ENCODE measurements at places on chromosomes 5 and 9.

DNA sequence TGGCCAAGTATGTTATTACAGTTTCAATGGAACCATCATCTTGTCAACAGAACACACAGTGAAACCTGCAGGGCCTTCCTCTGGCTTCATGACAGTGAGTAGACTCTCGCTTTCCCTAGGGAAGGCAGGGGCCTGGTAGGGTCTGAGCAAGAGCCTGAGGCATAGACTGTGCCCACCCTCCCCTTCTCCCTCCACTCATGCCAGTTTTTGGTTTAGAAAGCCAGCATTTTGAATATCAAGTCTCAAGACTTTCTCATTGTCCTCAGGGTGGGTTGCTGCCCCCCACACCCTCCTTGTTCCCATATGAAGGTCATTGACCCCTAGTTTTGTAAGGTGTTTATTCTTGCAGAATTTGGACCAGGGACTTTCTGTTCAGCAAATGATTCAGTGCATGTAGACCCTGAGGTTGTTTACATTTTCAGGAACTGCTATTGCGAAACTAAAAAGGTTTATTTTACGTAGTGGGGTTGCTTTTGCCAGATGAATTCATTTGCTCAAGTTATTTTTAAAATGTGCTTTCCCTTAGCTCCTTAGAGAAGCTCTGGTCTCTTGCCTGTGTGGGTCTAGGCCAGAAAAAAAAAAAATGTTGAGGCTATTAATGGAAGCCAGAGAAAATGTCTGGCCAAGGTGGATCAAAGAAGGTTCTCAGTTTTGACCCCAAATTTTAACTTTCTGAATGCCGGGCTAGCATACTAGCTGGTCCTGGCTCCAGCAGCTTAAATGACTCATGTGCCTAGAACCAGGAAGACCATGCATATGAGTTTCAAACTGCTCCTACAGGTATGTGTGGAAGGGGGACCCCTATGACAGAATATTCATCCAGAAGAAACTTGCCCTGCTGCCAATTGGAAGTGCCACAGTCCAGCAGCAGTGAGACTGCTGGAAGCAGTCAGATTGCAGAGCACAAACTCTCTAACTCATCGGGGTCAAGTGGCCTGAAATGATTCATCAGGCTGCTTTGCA is 10.1 kb upstream of the MOB3B start:
- DNase-seq: no peak

DNA sequence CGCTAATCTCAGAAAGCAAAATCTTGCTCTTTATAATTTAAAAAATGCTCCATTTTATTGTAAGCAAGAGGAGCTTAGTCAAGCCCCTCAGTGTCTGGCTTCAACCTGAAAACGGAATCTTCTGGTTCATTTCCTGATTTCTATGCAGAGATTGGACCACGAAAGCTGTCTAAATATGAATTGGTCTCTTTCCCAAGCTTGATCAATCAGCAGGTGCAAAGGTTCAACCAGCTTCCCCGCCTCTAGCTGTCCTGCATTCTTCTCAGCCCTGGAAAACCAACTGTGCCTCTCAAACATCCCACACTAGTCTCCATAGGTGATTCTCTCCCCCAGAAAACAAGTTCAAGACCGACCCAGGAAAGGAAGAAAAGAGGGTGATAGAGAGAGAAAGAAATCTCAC is 34.5 kb downstream of the FNBP1 start:
- DNase-seq: no peak

DNA sequence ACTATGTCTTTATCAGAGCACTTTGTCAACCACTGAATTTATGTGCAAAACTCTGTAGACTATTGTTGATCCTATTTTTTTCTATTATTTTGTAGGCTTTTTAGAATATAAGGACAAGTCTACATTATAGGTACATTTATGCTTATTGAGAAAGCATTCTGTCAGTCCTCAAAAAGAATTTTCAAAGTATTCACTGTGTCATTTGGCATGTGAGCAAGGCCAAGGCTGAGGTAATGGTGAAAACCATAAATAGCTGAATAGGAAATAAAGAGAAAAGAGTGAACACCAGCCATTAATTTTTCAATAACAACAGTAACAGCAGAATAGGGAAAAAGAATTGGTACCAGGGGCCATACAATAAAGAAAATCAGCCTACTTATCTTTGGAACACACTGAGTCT is 21.0 kb downstream of the SKIC3 start:
- DNase-seq: no peak

DNA sequence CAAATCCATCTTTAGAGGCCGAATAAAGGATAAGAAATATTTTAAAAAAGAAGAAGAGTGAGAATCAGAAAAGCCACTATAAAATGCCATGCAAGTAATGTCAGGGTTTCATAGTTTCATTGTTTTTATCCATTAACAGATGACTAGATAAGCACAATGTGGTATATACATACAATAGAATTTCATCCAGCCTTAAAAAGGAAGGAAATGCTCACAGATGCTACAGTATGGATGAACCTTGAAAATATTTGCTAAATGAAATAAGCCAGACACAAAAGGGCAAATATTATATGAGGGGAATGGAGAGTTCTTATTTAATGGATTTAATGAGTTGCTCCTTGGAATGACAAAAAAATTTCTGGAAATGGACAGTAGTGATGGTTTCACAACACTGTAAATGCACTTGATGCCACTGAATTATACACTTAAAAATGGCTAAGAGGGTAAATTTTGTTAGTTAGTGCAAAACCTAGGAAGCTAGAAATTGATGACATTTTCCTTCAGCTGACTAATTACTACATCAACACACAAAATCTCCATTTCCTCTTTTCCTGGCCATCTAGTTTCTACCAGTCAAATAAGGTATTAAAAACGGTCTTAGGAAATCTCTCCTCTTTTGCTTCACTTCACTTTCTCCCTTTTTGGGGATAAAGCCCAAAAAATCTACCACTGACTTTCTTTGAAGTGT is 86.6 kb downstream of the GNA14 start:
- no peak for DNase-seq

GRCh38 chr5:33398501-33398900 is 42.3 kb upstream of the TARS1 start:
- no peak for DNase-seq

DNA sequence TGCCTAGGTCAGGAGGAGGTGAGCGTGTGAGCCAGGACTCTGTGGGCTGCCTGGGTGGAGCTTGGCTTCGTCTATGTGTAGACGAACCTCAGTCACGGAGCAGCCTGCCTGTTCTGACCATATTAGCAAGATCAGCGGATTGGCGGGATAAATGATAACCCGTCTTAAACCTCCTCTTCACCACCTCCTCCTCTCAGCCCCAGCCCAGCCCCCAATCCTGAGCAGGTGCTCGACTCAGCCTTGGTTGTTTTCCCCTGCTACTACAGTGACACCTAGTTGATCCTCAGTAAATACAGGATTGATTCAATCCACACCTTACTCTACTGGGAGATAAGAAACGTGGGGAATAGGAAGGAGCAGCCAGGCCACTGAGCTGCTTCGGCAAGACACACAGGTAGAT is 286.1 kb downstream of the IRX2 start:
- no peak for DNase-seq

DNA sequence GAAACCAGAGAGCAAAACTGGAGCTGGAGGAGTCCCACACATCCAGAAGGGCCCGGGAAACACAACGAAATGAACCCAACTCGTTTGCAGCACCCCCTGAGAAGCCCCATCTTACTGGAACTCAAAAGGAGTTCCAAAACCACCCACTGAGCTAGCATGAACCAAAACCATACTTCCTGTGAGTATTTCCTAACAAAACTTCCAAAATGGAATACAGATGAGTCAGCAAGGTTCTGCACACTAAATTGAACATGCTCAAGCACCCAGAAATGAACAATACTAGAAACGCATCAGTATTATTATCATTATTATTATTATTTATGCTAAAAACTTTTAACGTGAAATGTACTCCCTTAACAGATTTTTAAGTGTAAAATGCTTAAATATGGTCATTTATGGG is 8.0 kb upstream of the SPOCK1 start:
- no peak for DNase-seq

DNA sequence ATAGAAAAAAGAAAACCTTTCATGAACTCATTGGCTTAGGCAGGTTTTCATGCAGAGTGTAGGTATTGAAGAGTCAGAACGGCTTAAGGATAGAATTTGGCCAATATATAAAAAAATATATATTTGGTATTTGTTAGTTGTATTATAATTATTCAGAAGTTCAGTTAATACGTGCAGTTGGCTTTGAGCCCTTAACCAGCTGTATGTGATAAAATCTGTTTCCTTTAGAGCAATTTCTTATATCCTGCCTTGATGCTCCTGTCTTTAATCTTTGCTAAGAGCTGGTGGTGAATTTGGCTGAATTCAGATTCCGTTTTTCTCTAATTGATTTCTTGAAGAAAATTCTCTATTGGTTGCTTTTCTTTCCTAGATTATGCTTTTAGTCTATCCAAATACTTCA is 3.7 kb downstream of the ANXA1 start:
- DNase-seq: no peak

DNA sequence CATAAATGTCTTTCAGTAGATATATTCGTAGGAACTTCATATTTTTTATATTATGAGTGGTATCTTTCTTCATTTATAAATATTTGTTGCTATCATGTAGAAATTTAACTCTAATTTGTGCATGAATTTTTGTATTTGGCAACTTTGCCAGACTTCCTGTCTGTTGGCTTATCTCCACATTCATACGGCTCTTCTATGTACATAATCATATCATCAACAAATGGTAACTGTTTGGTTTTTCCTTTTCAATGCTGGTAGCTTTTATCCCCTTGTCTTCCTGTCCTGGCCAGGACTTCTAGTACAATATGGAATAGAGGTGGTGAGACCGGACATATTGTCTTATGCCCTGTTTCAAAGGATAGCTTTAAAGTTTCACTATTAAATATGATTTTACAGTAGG is 132.3 kb upstream of the COL5A1 start:
- DNase-seq: no peak

- no peak for DNase-seq
These were observed 58.5 kb downstream of the KCNIP1 start for GRCh38 chr5:170562166-170562874.

DNA sequence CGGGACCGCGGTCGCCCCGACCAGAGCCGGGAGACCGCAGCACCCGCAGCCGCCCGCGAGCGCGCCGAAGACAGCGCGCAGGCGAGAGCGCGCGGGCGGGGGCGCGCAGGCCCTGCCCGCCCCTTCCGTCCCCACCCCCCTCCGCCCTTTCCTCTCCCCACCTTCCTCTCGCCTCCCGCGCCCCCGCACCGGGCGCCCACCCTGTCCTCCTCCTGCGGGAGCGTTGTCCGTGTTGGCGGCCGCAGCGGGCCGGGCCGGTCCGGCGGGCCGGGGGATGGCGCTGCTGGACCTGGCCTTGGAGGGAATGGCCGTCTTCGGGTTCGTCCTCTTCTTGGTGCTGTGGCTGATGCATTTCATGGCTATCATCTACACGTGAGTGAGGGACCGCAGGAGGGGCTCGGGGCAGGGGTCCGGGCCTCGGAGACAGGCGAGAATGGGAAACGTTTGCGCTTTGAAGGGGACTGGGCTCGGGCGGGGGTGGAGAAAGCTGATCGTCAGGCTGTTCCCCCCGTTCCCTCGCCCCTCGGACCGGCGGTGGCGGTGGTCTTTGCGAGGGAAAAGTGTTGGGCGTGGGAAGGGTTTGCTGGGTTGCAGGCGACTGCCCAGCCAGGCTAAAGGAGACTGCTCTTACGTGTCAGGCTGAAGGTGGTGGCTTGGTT is 457 bp downstream of the UGCG start:
- peak; percentile 75 for DNase-seq

DNA sequence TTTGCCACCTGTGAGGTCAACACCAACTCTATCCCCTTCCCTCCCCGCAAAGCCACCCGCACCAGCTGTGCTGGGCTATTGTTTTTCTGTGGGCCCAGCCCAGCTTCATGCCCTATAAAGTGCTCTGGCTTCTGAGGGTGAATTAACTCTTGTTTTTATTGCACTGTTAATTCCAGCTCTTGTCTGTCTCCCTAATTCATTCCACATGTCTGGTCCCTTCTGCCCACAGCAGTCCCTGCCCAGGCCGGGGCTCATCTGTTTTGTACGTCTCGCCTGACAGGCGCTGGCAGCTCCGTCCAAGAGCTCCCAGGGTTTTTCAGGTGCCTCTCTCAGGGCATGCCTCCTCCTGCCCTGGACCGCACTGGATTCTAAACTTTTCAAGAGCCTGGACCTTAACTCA is 118.9 kb downstream of the PDZD2 start:
- no peak for DNase-seq

GRCh38 chr9:109463924-109464625 is 34.0 kb downstream of the PTPN3 start:
- peak; percentile 38 for DNase-seq

GRCh38 chr5:154541553-154541952 is 63.5 kb upstream of the HAND1 start:
- no peak for DNase-seq

- DNase-seq: no peak
These were observed 114.0 kb upstream of the BASP1 start for GRCh38 chr5:17103461-17103860.

DNA sequence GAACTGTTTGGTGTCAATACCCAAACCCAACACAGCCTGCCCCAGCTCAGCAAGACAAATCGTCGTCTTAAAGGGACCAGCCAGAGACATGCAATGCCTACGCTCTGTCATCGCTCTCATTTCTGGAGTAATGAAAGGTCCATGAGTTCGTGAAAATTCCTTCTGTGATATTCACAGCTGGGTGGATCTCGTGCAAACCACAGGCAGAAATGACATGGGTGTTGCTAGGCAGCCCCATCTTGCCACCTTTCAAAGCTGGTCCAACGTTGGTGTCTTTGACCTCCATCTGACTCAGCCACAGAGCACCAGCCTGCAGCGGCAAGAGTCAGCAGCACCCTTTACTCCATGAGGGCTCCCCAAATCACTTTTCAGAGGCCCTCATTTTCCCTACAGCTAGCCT is 215.3 kb downstream of the SLIT3 start:
- DNase-seq: no peak

DNA sequence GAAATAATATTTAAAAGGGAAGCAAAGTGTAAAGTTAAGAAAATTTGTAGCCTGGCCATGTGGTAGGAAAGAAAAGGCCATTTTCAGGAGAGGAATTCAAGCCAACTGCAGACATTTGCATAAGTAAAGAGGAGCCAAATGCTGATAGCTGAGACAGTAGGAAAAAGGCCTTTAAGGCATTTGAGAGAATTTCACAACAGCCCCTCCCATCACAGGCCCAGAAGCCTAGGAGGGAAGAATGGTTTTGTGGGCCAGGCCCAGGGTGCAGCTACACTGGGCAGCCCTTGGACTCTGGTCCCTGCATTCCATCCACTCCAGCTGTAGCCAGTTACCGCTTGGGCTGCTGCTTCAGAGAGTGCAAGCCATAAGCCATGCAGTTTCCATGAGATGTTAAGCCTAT is 1556.8 kb downstream of the EFNA5 start:
- DNase-seq: no peak

DNA sequence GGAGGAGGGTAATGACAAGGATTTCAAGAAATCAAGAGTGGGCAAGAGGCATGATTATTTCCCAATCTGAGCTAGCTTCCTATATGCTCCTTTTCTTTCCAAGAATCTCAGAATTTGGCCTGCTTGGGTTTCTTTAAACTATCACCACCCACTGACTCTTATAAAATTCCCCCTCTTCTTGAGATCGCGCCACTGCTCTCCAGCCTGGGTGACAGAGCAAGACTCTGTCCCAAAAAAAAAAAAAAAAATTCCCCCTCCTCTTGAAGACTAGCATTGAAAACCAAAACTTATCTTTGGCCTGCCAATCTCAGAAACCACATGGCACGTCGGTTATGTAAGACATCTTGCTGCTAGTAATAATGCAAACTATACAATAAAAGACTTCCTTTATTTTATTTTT is 3.4 kb upstream of the DMXL1 start:
- DNase-seq: no peak

Measured in NK-92 treated with Interleukin-12 subunit alpha and Interleukin-12 subunit beta, amount 100 ng/mL, for 24 hours (cell line).